DMS79 treated with DMSO at 0.1 percent for 48 hours (cell line): ENCODE measurements at places on chromosomes 6 and 20.

GRCh38 chr20:57089699-57090144, 176.7 kb downstream of the BMP7 start:
- DNase-seq: peak; percentile 37

GRCh38 chr6:170128811-170129681, 161.8 kb downstream of the DLL1 start:
- no peak for DNase-seq

GRCh38 chr20:53269380-53269779, 297.2 kb downstream of the TSHZ2 start:
- DNase-seq: no peak

GRCh38 chr20:64205611-64206026, 41.4 kb downstream of the MYT1 start:
- DNase-seq: no peak

GRCh38 chr6:110353457-110354001, 4.6 kb downstream of the METTL24 start:
- DNase-seq: no peak
